Vagina (tissue), 2 donors: ENCODE measurements at places on chromosomes 16 and 17.

GRCh38 chr16:53865494-53865863 is 161.5 kb downstream of the FTO start:
- DNase-seq, result no peak

GRCh38 chr17:55273579-55274354 is 9.0 kb downstream of the HLF start:
- DNase-seq, result no peak

- DNase-seq, result no peak
Observed at GRCh38 chr16:557463-558297, 2.5 kb upstream of the PRR35 start.

GRCh38 chr16:3460121-3460520 is 16.6 kb downstream of the NAA60 start:
- DNase-seq, result no peak

GRCh38 chr17:45645330-45645729 is 138.8 kb upstream of the CRHR1 start:
- DNase-seq, result no peak

DNA sequence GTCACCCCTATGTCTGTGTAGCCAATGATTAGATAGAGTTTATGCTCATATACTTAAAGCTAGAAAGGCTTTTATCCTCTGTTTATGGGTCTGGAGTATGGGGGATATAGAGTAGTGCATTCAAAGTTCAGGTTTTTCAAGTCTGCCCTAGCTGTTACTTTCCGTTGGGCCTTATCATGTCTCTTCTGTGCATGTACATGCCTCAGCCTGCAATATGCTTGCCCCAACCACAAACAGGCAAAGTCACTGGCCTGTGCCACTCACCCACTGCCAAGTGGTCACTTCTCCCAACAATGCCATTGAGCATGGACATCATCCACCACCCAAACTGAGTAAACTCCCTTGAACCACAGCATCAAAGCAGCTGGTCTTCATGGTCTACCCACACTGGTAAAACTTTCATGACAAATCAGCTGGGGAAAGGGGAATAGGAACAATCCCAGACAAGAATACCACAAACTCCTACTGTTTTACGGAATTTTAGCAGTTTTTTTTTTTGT is 70.3 kb upstream of the C17orf78 start:
- no peak for DNase-seq

DNA sequence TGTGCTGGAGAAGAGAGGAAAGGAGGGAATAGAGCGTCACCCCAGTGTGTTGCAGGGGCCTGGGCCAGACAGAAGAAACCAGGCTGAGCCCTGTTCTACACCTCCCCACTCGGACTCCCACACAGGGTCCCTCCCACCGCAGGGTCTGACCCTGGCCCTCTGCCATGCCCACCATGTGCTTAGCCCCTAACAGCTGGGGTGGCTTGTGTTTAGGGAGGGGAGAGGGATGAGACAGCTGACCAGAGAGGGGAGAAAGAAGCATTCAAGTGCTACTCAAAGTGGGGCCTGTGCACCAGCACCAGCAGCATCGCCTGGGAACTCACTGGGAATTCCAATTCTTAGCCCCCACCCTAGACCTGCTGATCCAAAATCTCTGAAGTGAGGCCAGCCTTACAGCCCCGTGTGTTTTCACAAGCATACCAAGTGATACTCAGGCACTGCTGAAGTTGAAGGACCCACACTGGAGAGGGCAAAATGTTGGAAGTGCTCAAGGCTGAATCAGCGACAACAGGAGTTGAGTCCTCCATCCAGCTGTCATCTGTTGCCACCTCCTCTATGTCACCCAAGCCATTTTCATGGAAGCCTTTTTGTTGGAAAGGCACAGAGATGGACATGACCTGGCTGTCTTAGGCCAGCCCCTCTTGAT is 47.0 kb downstream of the FZD2 start:
- no peak for DNase-seq

GRCh38 chr16:88974080-88974915 is 2.7 kb downstream of the CBFA2T3 start:
- no peak for DNase-seq

GRCh38 chr17:73261952-73262675 is 434 bp upstream of the CPSF4L start:
- no peak for DNase-seq

GRCh38 chr17:55237841-55238178 is 26.9 kb upstream of the HLF start:
- DNase-seq, result no peak

DNA sequence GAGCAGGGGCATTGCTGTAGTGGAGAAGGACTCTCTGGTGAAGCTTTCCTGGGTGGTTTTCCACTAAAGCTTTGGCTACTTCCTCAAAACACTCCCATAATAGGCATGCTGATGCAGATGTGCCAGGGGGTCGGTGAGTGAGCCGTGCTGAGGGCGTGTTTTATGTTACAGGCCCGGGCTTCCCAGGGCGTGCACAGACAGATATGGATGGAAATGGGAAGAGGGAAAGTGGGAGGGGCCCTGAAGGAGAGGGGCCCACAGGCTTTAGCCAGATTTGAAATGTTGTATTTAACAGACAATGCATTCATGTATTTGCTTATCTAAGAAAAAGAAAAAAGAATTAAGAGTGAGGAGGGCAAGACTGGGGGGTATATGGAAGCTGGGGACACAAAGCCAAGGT is 56.3 kb downstream of the IL21R start:
- no peak for DNase-seq

DNA sequence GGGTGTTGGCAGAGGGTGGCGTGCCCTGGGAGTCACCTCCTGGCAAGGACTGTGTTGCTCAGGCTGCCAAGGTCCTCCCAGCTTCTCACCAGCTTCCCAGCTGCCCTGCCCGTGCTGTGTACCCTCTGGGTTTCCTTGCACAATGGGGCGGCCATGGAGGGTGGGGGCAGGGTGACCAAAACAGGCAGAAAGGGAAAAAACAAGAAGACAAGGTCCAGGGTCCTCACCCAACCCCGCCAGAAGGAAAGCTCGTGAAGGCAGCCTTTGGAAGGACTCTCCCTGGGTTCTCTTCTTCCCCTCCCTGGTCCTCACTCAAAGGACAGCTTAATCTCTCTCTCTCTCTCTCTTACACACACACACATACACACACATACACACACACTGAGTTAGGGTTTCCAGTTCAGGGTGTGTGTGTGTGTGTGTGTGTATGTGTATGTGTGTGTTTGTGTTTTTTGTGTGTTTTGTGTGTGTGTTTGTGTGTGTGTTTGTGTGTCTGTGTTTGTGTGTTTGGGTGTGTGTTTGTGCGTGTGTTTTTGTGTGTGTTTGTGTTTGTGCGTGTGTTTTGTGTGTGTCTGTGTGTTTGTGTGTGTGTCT is 2.0 kb downstream of the SLC13A5 start:
- DNase-seq, result no peak

GRCh38 chr16:49057936-49058335 is 223.7 kb downstream of the CBLN1 start:
- no peak for DNase-seq

GRCh38 chr16:27408012-27408601 is 6.1 kb downstream of the IL21R start:
- no peak for DNase-seq

GRCh38 chr16:66406534-66407221 is 20.4 kb upstream of the BEAN1 start:
- DNase-seq, result peak; percentile 87

DNA sequence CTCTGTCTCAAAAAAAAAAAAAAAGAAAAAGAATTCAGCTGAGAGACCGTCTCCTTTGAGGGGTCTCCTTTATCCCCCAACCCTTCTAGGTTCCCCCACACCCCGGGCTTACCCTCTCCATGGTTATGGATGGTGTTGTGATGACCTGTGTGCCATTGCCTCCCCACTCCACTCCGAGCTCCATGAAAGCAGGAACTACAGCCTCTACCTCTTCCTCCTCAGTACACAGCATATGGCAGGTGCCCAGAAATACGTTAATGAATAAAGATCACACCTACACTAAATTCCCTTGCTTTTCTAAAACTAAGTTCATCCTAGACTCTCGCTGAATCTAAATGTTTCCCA is 17.2 kb downstream of the COPRS start:
- DNase-seq, result no peak

GRCh38 chr16:57572978-57573728 is 30.7 kb downstream of the ADGRG5 start:
- no peak for DNase-seq

DNA sequence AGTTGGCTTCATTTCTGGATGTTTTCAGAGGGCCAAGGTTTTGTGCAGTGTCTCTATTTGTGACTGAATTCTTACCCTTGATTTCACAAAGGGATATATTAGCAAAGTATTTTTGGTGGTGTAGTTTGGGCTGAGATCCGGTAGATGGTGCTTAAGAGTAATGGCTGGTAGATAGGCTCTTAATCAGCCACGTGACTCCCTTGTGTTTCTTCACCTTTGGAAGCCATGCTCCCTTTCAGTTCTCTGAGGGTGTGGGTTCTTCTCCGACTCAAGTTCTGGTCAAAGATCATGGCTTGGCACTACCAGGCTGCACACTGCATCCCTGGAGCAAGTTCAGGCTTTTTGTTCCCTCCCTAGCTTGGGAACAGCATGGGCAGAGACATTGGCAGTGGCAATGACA is 887.3 kb downstream of the CDH8 start:
- DNase-seq, result no peak

- DNase-seq, result no peak
Observed at GRCh38 chr16:11390573-11391495, 45.6 kb downstream of the RMI2 start.

DNA sequence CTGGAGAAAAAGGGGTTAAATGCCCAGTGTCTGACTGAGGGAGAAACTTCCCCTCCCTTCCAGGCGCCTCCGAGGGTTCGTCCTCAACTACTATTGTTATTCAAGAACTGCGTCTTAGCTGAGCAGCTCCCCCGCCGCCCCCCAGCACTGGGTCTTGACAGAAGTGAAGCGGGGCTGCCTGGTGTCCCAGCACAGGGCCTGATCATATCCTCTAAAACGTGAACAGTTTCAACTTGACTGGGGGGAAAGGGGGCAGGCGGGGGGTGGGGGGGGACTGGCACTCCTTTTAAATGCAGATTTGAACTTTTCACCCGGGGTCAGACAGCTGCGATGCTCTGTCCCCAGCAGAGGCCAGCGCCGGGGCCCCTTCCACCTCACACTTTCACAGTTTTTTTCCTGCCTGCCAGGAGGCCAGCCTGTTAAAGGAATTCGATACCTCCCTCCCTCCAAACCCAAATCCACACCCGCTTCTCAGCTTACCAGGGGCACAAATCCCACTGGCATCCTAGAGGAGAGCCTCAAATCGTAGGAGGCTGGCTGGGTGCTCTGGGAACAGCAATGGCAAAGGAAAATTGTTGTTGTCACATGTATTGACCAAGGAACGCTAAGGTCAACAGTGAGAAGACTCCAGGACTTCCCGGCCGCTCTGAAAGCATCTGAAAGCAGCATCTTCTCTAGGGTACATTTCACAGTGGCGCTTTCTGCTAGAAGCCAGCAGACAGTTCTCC is 14.5 kb downstream of the ZFHX3 start:
- no peak for DNase-seq

DNA sequence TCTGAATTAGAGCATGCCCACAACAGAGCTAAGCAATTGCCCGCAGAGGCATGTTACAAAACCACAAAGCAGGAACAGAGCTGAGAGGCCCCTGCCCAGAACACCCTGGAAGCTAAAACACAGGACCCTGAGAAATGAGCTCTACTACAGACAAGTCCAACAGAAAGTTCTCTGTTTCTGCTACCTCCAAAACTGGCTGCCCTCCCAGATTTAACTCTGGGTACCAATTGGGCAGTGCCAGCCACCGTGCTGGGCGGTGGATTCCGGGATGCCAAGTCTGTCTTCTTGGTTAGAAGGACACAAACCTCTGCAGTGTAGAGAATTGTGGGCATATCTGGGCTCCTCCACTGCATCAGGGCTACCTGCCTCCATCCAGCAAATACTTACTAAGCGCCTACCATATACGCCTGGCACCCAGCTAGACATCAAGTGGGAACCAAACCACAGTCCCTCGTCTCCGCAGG is 1.0 kb downstream of the CMTM4 start:
- no peak for DNase-seq

DNA sequence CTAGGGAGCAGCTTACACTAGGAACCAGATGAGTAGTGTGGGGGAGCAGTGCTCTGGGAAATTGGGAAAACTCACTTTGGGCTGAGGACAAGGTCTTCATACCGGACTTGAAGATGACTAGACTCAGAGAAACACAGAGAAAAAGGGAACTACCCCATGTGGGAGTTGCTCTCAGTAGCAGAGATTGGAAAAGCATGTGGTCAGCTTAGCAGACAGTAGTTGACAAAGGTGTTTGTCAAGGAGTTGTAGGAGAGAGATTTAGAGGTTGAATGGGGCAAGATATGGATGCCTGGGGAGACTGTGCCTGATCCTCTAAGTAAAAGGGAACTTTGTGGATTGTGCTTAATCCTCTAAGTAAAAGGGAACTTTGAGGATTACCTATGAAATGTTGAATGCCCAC is 194.5 kb upstream of the COX10 start:
- DNase-seq, result no peak

DNA sequence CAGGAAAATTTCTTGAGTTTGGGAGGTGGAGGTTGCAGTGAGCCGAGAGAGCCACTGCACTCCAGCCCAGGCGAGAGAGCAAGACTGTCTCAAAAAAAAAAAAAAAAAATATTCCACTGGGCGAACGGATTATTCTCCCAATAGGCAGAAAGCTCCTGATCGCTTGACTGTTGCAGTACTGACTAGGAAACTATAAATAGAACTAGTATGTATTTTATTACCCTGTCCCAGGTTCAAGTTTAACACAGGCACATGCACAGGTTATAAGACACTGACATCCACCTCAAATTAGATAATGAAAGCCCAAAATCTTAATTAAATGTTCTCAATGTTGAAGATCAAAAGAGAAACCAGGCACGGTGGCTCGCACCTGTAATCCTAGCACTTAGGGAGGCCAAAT is 11.5 kb downstream of the PARN start:
- DNase-seq, result no peak
